ENCODE measurements at places on chromosomes 4 and X. TPM values are rescaled to one million over a fixed set of nuclear protein-coding genes. Genes with fewer than 3 reads are reported as not detected.

- DNase-seq, result no peak
Measured at GRCh38 chrX:100648458-100649417, 4.7 kb downstream of the SRPX2 start.

GRCh38 chrX:10524578-10524977 lies 95.8 kb downstream of the MID1 start:
- no peak for DNase-seq

MND1 gene
- 15.7 TPM for polyA plus RNA-seq

LAMTOR3 gene
- 77.8 TPM for polyA plus RNA-seq
